ENCODE measurements at places on chromosomes 1 and 21.

DNA sequence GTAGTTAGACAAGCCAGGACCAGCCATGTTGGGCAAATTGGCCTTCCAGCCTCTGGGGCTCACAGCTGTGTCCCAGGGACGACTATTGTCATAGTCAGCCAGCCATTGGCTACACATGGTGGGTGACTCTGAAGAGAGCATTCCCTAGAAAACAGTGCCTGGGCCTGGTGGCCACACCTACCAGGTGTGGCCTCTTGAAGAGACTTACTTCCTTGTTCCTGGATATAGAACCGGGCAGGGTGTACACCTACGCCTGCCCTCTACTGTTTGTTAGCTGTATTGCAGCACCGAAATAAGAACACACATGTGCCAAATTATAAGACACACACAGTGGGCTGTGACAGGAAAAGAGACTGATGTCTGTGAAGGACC, 134.6 kb upstream of the ARHGEF16 start:
- DNase-seq = peak; percentile 36

- no peak for DNase-seq
Measured at GRCh38 chr1:19504796-19505692, 19.7 kb upstream of the CAPZB start.

DNA sequence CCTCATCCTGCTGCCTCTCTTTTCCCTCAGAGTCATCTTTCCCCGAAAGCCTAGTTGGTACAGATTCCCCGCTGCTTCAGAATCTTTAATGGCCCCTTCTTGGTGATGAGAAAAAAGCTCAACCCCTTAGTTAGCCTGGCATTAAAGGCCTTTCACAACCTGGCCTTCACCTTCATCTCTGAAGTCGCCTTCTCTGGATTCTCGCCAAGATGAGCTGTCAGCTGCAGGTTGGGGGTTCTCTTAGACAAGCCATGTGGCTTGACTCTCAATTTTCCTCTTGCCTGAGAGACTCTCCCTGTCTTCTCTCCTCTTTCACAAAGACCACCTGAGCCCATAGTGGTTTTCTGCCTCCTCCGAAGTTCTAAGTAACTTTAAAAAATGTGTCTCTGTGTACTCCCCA, 15.5 kb upstream of the DISC1 start:
- no peak for DNase-seq

GRCh38 chr1:22143065-22144033, at the start of gene WNT4:
Gene WNT4, minus strand, starts transcription at chr1:22143097. Its CDS starts 175 bp downstream, at chr1:22142922.
- no peak for DNase-seq

DNA sequence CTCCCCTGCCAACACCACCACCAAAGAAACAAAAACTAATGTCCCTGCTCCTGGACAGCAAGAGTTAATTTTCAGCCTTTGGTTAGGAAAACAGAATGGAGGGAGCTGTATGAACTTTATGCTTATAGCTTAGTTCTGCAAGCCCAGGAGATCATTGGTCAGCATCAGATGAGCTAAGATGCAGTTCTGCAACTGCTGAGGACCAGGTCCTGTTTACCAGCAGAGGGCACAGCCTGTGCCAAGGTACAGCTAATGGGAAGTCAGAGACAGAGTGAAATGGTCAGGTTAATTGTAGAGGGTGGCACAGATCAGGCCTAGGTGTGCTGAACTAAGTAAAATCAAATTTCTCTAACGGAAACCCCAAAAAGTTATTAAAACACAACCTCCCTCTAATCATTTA, 161.3 kb downstream of the ROR1 start:
- no peak for DNase-seq

- DNase-seq = no peak
Measured at GRCh38 chr1:180402001-180402400, 100.4 kb downstream of the ACBD6 start.

- DNase-seq = no peak
Measured at GRCh38 chr1:212470059-212470458, 37.3 kb downstream of the NENF start.

GRCh38 chr1:8567146-8567545, 249.2 kb downstream of the SLC45A1 start:
- peak; percentile 24 for DNase-seq

DNA sequence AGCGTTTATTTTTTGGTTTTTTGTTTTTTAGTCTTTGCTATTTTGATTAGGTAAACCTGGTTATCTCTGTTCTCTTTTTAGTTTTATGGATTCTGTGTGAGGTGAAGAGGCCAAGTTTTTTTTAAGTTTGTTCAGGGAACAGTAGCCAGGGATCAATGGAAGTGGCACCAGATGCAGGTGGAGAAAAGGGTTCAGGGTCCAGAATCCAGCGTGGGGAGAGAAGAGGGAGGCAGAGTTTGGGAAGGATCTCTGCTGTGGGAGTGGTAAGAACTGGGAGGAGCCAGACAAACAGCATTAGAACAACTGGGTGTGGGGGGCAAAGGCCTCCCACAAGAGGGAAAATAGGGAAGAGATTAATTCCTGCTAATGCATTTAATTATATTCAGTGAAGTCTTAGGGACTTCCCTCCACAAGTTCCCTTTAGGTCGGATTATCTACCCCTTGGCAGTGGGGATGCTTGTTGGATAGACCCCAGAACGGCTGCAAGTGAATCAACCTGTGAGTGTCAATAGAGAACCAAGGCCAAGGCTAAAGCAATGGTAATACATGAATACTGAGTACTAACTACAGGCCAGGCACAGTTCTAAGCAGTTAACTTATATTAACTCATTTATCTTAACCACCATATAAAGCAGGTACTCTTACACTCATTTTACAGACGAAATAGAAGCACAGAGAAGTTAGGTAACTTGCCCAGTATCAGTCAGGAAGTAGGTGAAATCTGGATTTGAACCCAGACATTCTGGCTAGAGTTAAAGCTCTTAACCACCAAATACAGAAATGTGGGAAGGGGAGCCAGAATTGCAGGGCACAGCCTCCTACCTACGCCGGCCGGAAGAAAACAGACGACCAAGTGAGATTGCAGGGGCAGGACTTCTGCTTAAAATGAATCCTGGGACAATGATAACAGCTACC, 498 bp downstream of the GNAT2 start:
- no peak for DNase-seq

GRCh38 chr21:45096217-45096616, 21.8 kb downstream of the ADARB1 start:
- DNase-seq = no peak

GRCh38 chr1:108643492-108644335, 17.2 kb downstream of the HENMT1 start:
- DNase-seq = no peak

DNA sequence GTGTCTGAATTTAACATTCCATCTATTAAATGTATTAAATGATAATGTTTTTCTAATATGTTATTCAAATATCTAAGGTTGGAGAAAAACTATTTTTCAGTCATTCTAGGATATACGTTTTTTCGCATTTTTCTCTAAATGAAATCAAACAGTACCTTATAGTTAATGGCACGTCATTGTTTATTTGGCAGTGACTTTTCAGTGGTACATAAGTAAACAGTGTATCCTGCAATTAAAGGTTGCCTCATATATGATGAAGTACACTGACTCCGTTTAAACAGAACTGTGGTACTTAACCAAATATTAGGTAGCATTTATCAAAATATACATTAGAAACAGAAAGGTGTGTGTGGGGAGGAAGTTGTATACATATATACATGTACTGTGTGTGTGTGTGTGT, 79.2 kb downstream of the EPS15 start:
- DNase-seq = no peak

- DNase-seq = no peak
Measured at GRCh38 chr1:162626761-162627160, 5.5 kb upstream of the DDR2 start.

Measured in Panc1 (cell line).